ENCODE measurements at places on chromosomes 7 and 10. TPM values are rescaled to one million over a fixed set of nuclear protein-coding genes. Genes with fewer than 3 reads are reported as not detected.

The ZNF485 gene
- 1.7 TPM for total RNA-seq

GRCh38 chr10:51530541-51530940, 168.9 kb downstream of the CSTF2T start:
- H3K4me3 ChIP-seq: no peak overlapping the region
- H3K36me3 ChIP-seq: no peaks in the 10 kb centered on the region
- peaks cover 7% of the 10 kb centered on the region for H3K4me1 ChIP-seq
- H3K27me3 ChIP-seq: no peaks in the 10 kb centered on the region
- H3K27ac ChIP-seq: no peak overlapping the region

- peak overlapping the region; percentile 90 for H3K27ac ChIP-seq
- H3K4me3 ChIP-seq: peak overlapping the region; percentile 86
- no peak for DNase-seq
- H3K36me3 ChIP-seq: peaks cover 33% of the 10 kb centered on the region
Observed at GRCh38 chr7:98879198-98879978, 1.1 kb downstream of the TRRAP start.

The VAX1 gene
- not detected for total RNA-seq

DNA sequence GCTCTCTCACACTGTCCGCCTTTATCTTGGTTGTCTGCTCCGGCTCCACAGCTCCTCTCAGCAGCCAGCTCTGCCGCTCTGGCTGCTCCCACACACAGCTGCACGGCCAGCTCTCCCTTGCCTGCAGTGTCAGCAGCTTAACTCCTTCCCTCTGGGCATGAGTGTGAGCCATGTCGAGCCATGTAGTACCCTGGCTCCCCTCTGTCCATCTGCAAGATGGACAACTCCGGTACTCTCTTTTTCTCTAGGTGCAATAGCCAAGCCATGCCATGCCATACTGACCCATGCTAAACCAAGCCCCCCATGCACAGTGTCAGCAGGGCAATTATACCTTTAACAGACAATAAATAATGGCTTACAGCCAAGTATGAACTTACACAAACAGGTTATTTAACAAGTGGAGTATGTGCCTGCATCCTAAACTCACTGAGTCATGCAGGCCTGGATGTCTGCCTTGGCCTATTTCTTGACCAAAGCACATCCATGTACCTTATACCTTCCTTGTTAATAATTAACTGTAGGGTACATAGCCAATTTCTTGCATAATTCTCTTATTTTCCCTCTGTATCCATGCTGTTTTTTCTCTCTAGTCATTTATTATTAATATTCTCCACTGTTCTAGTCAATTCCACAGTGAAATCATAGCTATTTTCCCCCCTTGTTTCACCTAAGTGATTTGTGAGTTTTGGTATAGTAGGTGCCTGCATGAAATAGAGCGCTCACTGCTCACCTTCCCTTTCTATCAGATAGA, 170.9 kb downstream of the CDK14 start:
- H3K4me1 ChIP-seq: no peaks in the 10 kb centered on the region
- H3K36me3 ChIP-seq: no peaks in the 10 kb centered on the region
- H3K27ac ChIP-seq: no peak overlapping the region
- H3K27me3 ChIP-seq: no peaks in the 10 kb centered on the region
- DNase-seq: no peak

The COL28A1 gene
- total RNA-seq: 1.7 TPM

All from adrenal gland (tissue), 19 donors.